ENCODE measurements at places on chromosomes 7 and 10.

- DNase-seq = no peak
These were observed 91.0 kb downstream of the CDH23 start for GRCh38 chr10:71487726-71488125.

GRCh38 chr7:107725138-107725740, 18.7 kb upstream of the CBLL1 start:
- peak; percentile 31 for DNase-seq

DNA sequence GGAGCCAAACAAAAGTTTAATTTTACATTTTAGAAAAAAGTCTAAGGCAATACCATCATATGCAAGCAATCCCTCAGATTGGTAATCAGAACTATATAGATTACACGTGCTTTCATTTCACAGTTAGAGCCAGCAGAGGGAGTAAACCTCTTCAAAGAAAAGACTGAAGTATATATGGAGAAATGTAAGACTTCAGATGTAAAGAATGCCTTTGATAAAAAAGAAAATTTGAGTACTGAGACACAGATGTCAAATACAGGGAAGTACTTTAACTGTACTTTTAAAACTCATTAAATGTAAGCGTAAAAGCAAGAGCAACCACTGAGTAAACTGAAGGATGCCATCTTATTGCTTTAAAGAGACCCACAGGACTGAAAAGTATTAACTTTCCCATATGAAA, 101.4 kb upstream of the FAM133B start:
- peak; percentile 77 for DNase-seq

GRCh38 chr10:79126351-79127080, 57.8 kb downstream of the ZMIZ1 start:
- no peak for DNase-seq

DNA sequence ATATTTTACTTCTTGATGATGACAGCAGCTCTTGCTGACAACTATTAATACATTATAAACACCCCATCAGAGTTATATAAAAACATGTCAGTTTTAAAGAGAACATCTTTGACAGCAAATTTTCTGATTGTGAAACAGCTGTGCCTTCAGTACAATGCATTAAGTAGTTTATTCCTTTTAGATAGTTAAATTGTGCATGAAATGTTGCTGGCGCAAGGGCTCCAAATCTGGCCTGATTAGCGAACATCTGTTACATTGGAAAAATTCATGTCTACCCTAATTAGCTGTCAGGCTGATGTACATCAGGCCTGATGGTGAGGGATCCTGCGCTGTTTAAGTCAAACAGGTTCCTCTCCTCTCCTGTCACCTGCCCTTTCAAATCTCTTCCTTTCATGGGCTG, 171.9 kb upstream of the SP8 start:
- no peak for DNase-seq
